ENCODE measurements at places on chromosomes 11 and 22.

GRCh38 chr11:64124147-64124546 is 41.8 kb downstream of the MACROD1 start:
- peak; percentile 18 for DNase-seq

DNA sequence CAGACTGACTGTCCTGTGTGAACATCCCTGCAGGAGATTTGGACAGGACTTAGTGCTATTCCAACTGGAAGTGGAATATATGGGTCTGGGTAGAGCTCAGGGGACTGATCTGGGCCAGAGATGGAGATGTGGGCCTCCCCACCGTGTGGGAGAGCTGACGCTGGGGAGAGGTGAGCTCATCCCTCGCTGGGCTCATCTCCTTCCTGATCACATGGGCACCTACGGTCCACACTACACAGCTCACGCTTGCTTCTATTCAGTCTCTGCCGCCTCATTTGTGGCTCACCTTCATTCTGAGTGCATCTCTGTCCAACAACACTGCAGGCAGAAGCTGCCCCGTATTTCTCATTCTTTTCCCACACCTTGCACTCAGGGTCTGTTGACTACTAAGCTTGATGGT is 16.6 kb upstream of the RAB1B start:
- DNase-seq: no peak

- no peak for DNase-seq
Observed at GRCh38 chr11:44223238-44223637, 86.7 kb downstream of the ALX4 start.

GRCh38 chr22:23908587-23909205 is 14.5 kb downstream of the MIF start:
- DNase-seq: no peak

- DNase-seq: no peak
Observed at GRCh38 chr11:19345519-19345847, 104.7 kb upstream of the E2F8 start.

Measured in NCI-H1694 treated with DMSO at 0.1 percent for 48 hours (cell line).